Activated T-cell treated with anti-CD3 and anti-CD28 coated beads for 24 hours (primary cell): ENCODE measurements at places on chromosomes 6 and 20.
A peak's percentile ranks its signal among the peaks of the same experiment; 100 is the strongest.

DNA sequence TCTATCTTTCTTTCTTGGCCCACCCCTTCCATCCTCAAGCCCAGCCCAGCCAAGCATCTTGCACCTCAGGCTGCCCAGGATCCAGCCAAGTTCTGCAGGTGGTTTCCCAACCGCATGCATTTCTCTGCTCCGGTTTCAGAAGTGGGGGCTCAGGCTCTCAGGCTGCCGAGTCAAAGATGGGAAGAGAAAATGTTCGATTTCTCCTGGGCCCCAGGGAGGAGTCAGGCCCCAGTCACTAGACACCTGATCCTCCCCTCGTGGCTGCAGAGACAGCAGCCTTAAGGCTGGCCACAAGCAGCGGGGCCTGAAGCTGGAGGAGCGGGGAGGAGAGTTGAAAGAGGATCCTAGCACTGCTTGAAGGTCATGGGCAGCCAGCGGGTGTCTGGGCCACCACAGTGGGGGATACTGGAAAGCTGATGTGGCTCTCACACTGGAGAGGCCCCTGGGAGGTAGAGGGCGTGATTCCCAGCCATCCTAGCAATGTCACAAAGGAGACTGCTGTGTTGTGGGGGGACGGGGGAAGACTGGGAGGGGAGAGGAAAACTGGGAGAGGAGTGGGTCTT lies 42.2 kb upstream of the ZFAND3 start:
- DNase-seq: no peak

DNA sequence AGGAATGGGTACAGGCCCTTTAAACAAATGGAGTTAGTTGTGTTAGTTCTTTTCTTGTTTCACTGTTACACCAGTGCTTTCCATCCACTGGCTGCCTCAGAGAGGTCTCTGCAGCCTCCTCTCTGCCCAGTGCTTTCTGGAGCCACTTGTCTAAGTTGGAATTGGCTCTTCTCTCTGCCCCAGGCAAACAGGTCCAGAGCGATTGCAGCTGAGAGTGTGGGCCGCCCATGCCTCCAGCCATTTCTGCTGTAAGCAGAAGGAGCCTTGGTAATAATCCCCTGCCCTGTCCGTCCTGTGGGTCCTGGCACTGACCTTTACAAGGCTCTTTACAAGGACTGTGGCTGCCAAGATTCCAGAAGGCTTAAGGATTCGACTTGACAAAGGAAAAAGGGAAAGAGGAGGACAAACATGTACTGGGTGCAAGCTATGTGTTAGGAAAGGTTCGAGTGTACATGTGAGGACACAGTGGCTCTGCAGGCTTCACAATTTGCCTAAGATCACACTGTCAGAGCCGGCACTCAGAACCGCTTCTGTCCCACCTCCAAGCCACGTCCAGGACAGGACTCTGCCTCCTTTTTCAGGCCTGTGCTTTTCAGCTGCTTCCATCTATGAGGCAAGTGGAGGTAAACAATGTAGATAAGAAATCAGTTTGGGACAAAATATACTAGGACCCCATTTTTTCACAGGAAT lies 88.5 kb downstream of the POPDC3 start:
- DNase-seq: no peak

DNA sequence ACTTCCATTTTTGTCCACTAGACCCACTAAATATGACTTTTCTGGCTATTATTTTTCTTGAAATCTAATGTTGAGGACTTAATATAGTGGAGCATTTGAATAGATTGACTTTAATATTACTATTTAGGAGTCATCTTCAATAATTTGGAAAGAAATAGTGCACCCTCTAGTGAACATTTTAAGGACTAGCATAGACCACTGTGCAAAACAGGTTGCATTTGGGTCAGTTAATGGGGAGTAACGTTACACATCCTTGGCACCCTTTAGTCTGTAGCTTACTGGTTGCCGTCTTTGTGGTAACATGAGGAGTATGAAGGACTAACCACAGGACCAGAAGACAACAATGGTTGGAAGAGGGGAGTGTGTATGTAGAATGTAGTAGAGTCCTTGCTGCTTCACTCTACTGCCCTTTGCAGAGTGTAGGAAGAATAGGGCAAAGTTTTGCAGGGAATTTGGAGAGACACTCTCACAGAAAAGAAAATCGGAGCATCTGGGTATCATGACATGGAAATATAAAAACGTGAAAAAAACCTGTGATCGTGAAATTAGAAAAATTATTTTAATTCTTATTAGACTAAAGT lies 25.2 kb downstream of the RFPL4B start:
- no peak for DNase-seq

GRCh38 chr6:136607932-136608772 lies 57.9 kb upstream of the MAP7 start:
- DNase-seq: peak; percentile 69

DNA sequence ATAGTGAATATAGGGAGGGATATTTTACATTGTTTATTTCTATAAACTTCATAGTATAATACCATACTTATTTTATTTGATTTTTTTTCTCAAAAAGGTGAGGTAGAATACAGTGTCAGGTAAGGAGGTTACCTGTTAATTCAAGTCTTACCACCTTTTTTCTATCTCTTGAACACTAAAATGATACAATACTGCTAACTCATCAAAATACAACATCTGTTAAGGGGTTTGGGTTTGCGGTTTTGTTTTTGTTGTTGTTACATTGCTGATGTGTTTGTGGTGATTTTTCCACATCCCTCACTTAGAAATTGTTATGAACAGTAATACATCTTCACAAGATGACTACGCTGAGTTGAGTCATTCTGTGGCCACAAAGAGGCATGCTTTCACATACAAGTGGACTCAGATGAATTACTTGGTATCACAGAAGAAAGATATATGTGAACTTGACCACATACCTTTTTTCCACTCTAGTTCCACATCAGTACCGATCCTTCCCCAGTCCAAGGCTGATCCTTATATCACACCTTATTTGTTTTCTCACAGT lies 139.4 kb upstream of the ID4 start:
- no peak for DNase-seq

GRCh38 chr6:163248051-163248450 lies 166.5 kb upstream of the QKI start:
- DNase-seq: no peak

DNA sequence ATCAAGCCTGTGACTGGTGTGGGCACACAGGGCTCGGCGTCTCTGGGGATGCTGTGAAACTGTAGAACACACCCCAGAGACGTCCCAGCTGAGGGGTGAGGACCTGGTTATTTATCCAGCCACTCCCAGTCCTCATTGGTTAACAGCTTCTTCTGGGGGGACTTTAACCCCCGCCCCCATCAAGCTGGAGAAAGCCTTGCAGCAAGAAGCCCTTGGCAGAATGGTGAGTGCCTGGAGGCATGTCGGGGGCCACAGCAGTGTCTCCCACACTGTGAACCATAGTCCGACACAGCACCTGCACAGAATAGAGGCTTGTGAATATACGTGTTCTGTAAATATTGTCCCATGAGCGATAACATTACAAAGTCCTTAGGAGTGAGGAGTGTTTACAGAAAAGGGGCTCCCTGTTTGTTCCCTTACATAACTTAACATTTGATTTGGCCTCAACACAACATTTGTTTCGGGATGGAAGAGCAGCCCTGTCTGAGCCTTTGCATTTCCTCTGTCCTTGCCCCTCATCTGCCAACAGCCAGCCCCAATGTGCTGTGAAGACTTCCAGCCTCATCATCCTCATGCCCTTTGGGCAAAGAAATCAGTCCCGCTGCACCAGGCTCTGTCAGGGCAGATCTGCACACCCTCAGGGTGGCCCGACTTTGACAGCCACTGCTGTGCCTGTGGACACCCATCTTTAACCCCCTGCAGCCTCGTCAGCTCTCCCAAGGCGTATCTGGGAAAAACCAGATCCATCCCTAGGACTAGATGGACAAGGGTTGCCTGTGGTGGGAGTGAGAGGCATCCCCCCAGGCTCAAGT lies 2.2 kb upstream of the RRBP1 start:
- DNase-seq: no peak

DNA sequence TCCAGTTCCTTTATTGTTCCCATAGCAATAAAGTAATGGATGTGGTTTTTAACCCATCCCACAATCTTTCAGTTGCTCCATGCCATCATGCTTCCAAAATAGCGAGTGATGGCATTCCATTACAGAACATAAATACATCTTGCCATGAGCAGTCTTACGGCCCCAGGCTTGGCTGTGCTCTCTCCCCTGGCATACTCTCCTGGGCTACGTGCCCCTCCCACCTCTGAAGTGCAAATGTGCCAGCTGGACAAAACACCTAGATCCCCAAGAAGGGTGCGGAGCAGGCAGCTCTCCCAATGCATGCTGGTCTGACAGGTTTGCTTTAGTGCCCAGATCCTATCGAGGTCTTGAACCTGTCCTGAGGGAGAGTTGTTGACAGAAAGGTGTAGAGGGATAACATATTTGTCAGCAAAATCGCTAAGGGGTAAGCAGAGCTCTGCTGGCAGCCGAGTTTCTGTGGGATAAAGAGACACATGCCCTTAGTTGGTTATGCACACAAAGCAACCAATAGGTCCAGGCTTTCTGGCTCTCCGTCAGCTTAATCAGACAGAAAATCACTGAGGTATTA lies 43.9 kb upstream of the PAX1 start:
- no peak for DNase-seq
